ENCODE measurements at places on chromosomes 16 and 17.

DNA sequence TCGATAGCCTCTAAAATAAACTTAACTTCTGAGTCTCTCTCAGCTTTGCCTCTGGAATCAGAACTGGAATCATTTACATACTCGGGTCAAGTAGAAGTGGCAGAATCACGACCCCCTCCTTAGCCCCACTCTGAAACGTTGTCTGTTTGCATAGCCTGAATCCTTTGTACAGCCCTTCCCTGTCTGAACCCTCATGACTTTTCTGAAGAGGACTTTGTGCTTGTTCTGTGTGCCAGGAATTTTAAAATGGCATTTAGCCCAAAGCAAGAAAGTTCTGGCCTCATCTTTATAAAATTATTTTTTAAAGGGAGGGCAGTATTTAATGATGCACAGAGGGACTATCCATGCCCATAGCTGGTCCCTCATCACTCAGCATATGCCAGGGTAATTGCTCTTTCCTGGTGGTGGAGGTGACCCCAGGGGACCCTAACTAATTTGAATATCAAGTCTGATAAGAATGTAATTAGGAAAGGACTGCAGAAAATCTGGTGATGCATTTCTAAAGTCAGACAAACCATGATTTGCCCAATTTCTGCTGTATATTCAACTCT lies 342.7 kb upstream of the TNRC6C start:
- DNase-seq: no peak

- DNase-seq: no peak
These were observed 7.4 kb downstream of the SCARF1 start for GRCh38 chr17:1638171-1638590.

GRCh38 chr17:62611728-62612127 lies 15.7 kb upstream of the MRC2 start:
- DNase-seq: no peak

DNA sequence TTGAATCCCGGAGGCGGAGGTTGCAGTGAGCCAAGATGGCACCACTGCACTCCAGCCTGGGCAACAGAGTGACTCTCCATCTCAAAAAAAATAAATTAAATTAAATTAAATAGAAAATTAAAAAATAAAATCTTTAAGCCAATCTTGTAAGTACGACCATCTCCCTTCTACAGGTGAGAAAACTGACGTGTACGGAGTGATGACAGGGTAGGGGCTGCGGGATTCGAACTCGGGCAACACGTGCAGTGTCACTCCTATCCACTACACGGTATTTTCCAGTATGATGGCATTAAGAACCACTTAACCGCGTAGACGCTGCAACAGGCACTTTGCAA lies 762 bp downstream of the WDR59 start:
- DNase-seq: no peak
